ENCODE measurements at places on chromosomes 2 and 18.

DNA sequence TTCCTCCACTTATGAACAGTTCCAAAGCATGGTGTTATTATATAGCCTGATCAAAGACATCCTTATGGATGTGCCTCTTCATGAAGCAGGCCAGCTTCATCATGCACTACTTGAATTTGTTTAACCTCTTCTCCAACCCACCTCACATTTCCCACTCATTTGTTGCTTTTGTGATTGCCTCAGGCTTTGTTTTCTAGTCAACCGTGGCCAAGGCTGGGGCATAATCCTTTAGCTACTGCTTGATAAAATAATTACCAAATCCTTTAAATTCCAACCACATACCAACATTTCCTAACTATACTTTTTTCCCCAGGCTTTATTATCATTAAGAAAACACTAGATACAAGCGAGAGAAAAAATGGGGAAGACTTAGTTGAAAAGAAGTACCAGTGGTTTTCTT is 39.6 kb upstream of the SCN1A start:
- DNase-seq, result peak; percentile 15

GRCh38 chr18:56935434-56936040 is 211.3 kb upstream of the BOD1L2 start:
- no peak for DNase-seq

DNA sequence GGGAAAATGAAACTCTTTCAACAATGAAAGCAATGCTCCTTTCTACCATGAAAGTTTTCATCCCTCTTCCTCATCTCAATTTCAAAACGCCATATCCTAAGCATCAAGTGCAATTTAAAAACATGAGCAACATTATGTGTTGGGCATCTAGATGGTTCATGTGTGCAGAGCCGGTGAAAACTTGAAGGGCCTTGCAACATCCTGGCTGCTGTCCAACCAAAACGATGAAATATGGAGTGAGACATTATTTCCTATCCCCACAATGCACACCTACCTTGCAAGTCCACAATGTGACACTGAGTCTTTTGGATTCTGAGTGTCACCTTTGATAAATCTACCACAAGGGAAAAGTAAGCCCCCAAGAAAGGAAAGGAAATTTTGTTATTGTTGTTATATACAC is 110.0 kb downstream of the NCKAP5 start:
- DNase-seq, result no peak

DNA sequence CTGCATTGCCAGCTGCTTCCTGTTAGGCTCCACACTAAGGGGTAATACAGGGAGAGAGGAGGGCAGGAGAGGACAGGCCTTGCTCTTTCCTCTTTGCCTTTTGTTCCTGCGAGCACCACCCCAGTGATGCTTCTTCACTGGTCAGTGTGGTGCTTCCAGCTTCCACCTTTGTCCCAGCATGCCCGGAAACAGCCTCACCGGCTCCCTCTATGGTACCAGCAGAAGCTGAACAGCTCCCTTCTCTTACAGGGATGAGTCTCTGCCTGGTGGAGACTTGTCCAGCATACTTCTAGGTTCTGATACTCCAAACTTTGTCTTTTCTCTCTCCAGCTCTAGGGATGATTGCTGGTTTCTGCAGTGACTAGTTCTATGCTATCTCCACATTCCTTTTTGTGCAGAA is 413.3 kb downstream of the TSN start:
- DNase-seq, result peak; percentile 14
